ENCODE measurements at places on chromosomes 1 and 21.

DNA sequence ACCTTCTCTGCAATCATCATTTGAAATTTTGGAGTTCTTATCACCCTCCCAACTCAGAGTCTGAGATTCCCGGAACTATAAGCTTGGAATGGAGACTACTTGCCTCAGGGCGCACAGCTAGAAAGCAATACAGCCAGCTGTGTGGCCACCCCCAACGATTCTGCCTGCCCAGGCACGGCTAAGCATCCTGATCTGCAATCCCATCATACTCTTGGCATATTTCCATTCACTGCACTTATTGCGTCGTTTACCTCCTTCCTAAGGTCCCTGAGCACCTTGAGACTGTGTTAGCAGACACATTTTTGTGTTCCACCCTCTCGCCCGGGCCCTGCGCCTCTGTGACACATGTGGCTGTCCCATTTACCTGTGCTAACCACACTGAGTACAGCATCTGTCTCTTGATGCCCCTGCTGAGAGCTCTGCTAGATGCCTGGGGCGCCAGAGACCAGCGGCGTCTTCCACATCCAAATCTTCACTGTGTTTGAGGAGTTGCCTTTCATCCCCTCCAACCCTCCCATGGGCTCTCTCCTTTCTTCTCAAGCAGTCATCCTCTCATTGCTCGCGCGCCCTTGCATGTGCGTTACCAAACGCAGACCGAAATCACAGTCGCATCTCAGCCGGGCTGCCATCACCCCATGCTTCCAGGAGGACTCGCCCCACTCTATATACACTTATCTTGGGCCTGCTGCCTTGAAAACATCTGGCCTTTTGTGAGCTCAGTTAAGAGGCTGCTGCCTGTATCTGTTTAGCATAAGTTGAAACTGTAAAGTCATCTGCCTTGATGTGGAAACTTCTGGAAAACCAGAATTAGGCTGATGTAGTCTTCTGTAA, 3.5 kb upstream of the CLDN19 start:
- DNase-seq: no peak

DNA sequence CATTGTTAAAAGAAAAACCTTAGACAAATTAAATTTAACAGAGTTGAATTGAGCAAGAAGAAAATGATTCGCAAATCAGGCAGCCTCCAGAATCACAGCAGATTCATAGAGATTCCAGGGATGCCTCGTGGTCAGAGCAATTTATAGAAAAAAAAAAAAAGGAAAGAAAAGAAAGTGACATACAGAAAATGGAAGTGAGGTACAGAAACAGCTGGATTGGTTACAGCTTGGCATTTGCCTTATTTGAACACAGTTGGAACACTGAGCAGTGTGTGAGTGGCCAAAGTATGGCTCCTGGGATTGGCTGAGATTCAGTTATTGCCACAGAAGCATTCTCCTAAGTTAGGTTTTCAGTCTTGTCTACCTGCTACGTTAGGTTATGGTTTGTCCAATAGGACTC, 9.1 kb upstream of the C21orf91 start:
- DNase-seq: no peak

DNA sequence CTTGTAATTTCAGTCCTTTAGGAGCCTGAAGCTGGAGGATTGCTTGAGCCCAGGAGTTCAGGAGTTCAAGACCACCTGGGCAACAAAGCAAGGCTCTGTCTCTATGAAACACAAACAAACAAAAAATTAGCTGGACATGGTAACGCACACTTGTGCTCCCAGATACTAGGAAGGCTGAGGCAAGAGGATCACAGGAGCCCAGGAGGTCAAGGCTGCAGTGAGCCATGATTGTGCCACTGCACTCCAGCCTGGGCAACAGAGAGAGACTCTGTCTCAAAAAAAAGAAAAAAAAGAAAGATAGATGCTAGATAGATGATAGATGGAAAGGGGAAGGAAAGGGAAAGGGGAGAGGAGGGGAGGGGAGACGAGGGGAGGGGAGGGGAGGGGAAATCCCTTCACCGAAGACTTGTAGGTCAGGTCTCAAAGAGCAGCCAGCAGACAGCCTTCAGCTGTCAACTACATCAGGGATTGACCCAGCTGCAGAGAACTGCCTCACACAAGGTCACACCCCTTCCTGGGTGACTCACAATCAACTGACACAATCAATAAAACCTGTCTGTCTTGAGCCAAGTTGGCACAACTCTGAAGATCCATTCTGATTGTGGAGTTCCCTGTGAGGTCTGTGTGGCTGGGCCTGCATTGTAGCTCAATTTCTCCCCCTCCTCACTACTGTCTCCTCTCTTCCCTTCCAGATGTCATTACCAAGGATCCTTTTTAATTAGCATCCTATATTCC, 200.6 kb downstream of the RGS7 start:
- no peak for DNase-seq

DNA sequence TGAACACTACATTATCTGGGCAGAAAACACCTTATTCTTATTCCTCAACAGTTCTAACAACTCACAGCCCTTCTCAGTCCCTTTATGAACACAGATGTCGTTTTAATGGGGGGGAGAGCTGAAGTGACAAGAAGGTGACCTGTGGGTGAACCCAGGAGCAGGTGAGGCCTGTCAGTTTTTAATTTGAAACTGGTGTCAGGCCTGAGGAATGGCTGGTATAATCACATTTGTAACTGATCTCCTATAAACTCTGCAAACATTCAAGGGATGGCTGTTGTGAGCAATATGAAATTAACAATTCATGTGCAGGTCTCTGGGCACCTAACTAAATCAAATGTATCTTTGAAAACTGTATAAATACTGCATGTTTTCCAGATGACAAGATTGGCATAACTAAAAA, 362.1 kb upstream of the NR5A2 start:
- no peak for DNase-seq

DNA sequence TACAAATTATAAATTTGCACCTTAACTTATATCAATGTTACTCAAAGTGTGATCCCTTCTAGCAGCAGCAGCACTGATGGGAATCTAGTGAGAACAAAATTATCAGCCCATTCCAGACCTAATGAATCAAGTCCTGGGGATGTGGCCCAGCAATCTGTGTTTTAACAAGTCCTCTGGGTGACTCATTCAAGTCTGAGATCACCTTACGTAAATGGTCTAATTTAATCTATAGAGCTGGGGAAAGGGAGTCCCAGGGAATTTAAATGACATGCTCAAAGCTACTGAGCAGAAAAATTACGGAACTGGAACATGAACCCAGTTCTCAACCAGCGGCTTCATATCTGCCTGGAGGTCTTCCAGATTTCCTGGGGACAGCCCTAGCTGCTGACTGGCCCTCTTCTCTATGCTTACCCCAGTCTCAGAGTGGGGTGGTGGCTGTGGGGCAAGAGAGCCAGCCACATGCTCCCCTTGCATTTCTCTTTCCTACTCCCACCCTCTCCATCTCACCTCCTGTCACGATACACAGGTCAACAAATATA, 220.0 kb downstream of the TM2D1 start:
- no peak for DNase-seq

GRCh38 chr1:3617806-3618345, 6.6 kb upstream of the MEGF6 start:
- DNase-seq: no peak

- DNase-seq: no peak
Observed at GRCh38 chr21:38491536-38491935, 6.7 kb downstream of the ERG start.

GRCh38 chr1:8858888-8859706, 19.4 kb downstream of the ENO1 start:
- DNase-seq: peak; percentile 78

- no peak for DNase-seq
Observed at GRCh38 chr1:186481303-186481888, 20.5 kb upstream of the PDC start.

GRCh38 chr1:32447469-32448185, 17.2 kb upstream of the ZBTB8B start:
- no peak for DNase-seq

GRCh38 chr1:51341876-51342496, 11.6 kb upstream of the TTC39A start:
- no peak for DNase-seq

DNA sequence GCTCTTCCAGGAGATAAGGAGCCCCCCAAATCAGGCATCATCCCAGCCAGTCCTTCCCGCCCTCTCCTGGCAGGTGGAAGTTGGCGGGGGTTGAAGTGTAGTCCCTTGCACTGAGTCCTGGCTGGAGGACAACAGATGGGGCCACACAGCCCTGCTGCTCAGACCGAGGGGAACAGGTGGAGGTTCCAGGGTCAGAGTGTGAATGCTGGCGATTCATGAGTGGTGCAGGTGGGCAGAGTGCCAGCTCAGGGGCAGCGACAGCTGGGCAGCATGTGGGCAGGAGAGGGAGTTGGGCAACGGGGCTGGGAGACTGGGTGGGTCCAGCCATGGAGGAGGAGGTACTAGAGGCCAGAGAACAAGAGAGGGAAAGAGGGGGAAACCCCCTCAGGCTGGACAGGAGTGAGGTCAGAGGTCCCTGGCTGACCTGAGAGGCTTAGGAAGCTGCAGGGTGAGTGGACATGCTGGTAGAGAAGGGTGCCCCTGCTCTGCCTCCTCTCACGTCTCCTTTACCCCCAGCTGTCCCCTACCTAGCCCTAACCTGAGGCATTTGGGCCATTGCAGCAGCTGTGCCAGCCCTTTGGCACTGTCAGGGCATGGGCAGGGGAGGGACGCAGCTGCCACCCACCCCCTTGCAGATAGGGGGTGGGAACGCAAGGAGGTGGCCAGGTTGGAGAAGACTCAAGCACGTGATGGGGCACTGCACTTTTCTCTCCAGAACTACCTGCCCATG, 11.3 kb upstream of the ADORA1 start:
- DNase-seq: no peak

DNA sequence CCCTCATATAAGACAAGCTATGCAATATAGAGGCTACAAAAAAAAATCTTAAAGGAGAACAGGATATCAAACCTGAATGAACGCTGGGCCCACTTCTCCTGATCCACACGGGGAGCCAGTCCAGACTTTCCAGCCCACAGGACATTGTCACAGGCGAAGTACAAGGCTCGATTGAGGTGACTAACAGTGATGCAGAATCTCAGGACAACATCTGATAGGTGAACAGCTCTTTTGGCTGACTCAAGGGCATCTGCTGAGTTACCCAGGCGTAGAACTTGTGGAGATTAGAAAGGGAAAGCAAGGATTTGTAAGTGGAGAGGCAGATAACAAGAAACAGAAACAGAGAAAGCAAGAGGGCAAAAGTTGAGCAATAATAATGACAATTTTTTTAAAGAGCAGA, 1.8 kb downstream of the PEX11B start:
- DNase-seq: no peak

- no peak for DNase-seq
Observed at GRCh38 chr1:21647431-21648351, 21.5 kb downstream of the RAP1GAP start.

DNA sequence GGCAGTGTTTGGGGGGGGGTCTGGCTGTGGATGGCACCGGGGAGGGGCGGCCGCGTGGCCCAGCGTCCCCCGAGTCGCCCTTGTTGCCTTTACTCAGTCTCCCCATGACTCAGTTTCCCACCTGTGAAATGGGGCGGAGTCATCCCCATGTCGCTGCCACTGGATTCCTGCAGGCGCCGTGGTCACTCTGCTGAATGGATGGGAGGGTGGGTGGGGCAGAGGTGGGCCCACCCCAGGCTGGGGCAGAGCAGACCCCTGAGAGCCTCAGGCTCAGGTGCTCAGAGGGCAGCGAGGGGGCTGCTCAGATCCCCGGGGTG, 2.0 kb downstream of the COL6A1 start:
- no peak for DNase-seq

DNA sequence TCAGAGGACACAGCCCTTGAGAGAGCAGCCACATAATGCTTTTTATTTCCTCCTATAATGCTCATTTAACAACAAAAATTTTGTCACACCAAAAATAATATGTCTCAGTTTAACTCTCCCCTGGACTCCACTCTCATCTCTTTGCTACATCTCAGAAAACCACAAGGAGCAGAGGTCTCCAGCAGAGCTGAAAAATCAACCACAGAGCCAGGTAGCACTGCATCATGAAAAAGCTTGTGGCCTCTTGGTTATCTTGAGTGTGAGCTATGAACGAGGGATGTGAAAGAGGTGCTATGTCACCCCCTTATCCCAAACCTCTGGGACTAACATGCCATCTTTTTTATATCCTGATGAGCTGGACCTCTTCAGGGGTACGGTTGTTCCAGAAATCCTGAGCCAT, 44.4 kb downstream of the KCNH1 start:
- DNase-seq: no peak

- no peak for DNase-seq
Observed at GRCh38 chr1:38095454-38095931, 48.9 kb upstream of the POU3F1 start.

DNA sequence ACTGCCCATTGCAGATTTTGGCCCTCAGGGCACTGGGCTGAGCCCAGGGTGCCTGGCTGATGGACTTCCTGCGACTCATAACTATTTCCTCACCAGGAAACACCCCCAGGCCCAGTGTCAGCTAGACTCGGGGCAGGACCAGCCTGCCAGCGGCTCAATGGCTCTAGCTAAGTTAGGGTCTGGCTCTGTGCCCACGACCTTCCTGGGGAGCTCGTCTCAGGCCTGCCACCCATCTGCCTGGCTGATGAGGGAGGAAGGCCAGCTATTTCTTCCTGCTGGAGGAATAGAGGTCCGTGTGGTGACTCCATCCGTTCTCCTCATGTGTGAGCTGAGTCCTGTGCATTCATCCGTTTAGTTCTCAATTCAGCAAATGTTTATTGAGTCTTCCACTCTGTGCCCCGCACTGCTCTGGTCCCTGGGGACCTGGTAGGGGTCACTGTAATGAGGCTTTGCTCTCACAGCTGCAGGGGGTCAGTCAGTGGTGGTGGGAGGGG, 44.5 kb downstream of the KIRREL1 start:
- no peak for DNase-seq

- DNase-seq: no peak
Observed at GRCh38 chr21:42352441-42353095, 1.8 kb upstream of the TFF2 start.

DNA sequence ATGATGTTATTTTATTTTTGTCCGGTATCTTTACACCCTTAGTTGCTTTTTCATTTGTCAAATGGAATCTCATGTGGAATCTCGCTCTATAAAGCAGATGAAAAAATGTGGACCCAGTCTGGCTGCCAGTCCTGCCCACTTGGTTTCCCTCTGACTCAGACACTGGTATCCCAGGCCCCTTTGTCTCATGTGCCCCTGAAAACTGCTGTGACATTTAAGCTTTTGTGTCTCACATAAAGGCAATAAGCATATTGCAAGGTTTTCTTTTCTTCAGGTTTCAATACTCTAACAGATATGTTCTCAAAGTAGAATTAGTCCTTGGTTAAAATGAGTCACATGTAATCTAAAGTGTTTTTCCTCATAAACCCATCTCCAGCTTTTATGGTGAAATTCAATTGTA, 183.3 kb downstream of the ST6GALNAC3 start:
- no peak for DNase-seq

- no peak for DNase-seq
Observed at GRCh38 chr1:21613072-21613867, 55.9 kb downstream of the RAP1GAP start.

- no peak for DNase-seq
Observed at GRCh38 chr1:162930532-162930931, 69.6 kb upstream of the CCDC190 start.

DNA sequence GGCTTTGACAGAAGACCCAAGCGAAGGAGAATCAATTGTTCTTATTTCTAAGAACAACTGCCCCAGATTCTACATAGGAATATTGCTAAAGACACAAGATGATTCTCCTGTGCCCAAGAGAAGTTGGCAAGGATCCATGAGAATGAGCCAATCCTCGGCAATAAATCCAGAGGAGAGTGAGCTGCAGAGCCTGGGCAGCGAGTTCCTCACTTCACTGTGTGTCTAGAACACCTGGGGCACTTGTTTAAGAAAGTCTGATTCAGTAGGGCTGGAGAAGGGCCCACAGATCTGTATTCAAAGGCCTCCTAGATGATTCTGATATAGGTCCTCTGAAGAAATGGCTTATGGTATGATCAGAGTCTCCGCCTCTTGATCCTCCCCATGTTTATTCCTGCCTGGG, 31.8 kb downstream of the GADD45A start:
- no peak for DNase-seq
